ENCODE measurements at places on chromosomes 3 and 15.

- DNase-seq: peak; percentile 61
Measured at GRCh38 chr15:52078876-52079700, 33.5 kb downstream of the BCL2L10 start.

DNA sequence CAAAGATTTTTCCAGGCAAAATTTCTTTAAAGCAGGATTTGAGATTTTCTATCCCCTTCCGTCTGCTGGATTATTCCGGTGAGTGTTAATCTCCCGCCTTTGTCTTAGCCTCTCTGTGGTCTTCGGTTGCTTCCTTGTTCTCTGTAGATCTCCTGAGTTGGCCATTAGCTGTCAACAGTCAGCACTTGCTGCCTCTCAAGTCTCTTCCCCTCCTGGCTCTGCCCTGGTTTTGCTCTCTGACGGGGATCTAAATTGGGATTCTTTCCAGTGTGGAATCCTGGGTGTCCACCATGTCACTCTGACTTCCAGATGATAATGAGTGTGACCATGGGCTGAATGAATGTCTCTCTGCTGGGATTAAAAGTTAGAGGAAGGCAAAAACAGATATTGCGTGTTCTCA lies 121.5 kb downstream of the IGF1R start:
- no peak for DNase-seq

GRCh38 chr3:18892047-18892446 lies 256.3 kb upstream of the KCNH8 start:
- no peak for DNase-seq

DNA sequence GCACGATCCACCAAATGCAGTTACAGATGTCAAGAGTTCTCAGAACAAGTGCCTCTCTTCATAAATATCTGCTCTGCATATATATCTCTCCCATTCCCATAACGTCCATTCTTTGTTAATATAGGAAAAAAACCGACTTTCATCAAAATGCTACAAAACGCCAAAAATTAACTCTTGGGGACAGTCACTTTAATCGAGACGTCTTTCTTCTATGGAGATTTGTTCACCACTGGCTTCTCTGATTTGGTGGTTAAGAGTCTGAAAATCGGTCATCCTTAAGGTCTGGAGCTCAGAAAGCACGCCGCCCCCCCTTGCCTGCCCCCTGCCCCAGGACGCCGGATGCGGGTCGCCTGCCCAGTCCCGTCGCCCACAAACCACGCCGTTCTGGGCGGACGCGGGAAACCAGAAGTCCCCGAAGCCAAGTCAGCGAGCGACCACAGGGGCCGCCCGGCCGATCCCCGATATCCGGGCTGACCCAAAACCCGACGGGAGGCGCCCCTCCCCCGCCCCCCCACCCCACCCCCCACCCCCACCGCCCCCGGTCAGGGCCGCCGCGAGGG lies 252.7 kb downstream of the TJP1 start:
- no peak for DNase-seq

DNA sequence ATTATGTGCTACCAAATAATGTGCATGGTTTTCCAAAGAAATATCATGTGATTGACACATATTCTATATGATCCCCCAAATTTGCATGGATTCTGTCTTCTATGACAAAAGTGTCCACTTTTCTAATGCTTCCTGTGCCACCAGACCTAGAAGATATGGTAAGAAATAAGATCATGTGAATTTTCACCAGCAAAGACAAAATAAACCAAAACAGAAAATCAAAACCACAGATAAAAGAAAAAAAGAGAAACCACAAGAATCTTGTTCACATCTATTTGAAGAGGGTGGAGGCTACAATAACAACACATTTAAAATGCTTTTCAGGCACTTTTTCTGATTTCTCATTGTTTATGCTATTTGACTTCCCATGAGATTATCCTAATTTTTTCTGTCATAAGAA lies 303.4 kb downstream of the DIPK2A start:
- DNase-seq: no peak

GRCh38 chr15:52071570-52071969 lies 41.0 kb downstream of the BCL2L10 start:
- no peak for DNase-seq

DNA sequence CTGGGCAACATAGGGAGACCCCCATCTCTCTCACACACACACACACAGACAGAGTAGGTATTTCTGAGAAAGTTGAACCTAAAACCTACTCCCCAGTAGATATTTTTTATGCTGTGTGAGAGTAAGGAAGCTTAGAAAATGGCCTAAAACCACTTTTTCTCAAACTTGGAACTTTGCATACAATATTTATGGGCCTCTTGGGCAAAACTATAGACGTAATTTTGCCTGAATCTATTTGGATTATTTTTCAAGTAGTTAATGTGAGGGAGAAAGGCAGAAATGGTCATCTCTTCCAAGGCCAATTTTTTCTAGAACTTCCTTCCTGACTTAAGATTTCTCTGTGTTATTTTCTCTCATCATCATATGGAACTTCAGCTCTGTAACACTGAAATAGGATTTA lies 81.7 kb downstream of the ZNF609 start:
- no peak for DNase-seq

- DNase-seq: no peak
Measured at GRCh38 chr3:34676436-34676835, 878.0 kb downstream of the PDCD6IP start.

GRCh38 chr3:1798711-1799405 lies 299.8 kb upstream of the CNTN4 start:
- no peak for DNase-seq

GRCh38 chr3:24505691-24506550 lies 11.3 kb upstream of the THRB start:
- no peak for DNase-seq

GRCh38 chr15:36605604-36606263 lies 26.3 kb downstream of the CDIN1 start:
- no peak for DNase-seq

GRCh38 chr3:5012367-5012766 lies 33.1 kb downstream of the BHLHE40 start:
- no peak for DNase-seq
